ENCODE measurements at places on chromosomes 2 and 18. TPM values are rescaled to one million over a fixed set of nuclear protein-coding genes. Genes with fewer than 3 reads are reported as not detected.

DNA sequence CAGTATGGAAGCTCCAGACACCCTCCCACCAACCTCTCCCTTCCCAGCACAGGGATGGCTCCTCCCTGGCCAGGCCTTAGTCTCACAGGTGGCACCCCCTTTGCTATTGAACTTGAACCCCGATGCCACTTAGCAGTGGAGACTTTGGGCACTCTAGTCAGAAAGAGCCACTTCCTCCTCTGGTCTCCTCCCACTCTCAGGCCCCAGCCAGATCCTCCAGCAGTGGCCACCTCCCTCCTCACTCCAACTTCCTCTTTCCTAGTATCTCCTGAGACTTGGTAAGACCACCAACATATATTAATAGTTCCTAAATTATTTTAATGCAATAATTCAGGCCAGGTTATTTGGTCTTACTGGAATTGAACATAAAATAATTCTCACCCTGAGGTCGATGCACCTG is 437.2 kb upstream of the ID2 start:
- no peak for DNase-seq

DNA sequence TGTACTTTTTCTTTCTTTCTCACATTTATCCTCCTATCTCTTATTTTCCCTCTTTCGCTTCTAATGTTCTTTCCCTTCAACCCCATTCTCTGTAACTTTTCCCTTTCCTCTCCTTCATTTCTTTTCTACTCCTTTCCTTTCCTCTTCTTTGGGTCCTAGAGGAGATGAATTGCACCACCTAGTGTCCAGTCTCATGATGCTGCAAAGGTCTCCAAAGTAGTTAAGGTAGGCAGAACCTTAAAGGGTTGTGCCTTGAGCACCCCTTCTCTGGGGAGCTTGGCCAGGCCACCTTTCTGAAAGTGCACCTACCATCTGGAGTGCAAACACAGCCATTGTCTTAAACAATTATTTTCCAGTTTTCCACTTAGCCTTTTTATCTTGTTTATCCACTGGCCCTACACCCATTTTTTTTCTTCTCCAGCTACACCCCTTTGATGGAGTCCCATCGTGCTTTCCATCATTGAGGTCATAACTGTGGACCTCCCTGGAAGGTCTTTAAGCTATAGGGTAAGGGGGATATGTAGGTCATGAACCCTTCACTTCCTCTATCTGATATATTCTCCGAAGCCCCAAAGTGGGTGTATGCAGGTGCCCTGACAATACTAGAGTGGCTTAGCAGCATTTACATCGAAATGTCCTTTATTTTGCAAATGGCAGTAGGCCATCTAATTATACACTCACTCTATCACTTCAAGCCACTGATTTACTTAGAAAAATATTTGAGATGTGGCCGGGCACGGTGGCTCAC is 155.9 kb downstream of the ESCO1 start:
- DNase-seq: peak; percentile 38

GRCh38 chr2:28277466-28277865 is 115.2 kb upstream of the FOSL2 start:
- DNase-seq: no peak

DNA sequence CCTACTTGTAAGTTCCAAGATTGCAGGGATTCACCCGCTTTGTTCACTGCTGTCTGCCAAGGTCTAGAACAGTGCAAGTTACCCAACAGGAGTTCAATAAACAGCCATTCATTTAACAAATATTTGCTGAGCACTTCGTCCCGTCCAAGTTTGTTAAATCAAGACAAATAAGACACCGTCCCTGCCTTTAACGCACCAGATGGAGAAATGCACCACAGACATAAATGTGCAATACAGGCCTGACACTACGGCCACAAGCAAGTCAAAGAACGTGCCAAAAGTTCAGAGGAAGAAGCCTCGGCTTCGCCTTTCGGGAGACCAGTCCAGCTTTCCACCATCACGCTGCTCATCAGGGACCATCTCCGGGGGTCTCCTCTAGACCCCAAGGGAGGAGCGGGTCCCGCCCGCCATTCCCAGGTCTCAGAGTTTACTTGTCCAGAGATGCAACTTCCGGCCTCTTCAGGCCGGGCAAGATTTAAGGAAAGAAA is 429 bp downstream of the C2orf76 start:
- no peak for DNase-seq

GRCh38 chr2:72731116-72731515 is 94.7 kb downstream of the EXOC6B start:
- DNase-seq: no peak

DNA sequence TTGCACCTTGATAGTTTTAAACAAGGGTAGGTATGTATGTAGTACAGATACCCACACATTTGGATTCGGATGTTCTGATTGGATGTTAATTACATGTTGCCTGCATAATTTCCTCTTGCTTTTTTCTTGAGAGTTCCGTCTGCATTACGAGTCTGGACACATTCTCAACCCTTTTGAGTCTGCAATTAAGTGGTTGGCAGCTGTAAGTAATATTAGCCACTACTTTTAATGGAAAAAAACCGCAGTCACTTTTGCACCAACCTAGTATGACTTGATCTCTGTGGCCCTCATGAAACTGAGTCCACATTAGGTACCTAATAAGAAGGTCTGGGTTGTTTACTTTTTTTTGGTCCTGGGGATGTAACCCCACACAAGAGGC is 217.3 kb downstream of the VAPA start:
- DNase-seq: no peak

GRCh38 chr18:31233621-31234275 is 71.1 kb upstream of the DSC1 start:
- DNase-seq: no peak

GRCh38 chr18:46916551-46917107 is 678 bp downstream of the PIAS2 start:
- peak; percentile 42 for DNase-seq

DNA sequence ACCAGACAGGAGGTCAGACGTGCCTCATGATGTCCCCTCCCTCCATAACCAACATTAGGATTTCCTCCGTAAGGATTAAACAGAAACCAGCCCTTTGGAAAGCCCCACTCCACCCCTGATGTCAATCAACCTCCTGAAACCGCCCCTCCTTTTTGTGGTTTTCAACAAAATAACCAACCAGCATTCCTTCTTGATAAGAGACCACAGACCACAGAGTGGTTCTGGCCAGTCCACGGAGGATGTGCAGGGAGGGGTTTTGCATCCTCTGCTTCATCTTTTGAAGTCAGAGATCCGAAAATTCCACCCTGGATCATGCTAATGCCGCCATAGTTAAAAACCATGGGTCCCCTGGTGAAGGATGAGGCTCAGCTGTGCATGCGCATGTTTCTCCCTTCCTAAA is 180.0 kb upstream of the CCDC150 start:
- no peak for DNase-seq

DNA sequence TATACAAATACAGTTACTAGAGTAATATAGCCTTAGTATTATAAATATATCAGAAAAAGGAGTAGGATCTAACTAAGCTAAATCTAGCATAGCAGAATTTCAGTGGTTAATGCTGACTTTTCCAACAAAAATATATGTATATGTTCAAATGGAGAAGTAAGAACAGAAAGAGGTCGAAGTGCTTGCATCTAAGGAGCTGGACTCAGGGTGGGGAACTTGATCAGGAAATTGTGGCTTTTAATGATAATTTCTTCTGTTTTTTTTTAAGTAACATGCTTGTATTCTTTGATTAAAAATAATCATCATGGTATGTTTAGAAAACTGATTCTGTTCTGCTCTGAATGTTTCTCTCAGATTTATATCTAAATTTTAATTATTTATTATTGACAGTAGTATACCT is 327.1 kb downstream of the GALNT13 start:
- no peak for DNase-seq

- no peak for DNase-seq
These were observed 21.8 kb upstream of the GLS start for GRCh38 chr2:190858817-190859216.

DNA sequence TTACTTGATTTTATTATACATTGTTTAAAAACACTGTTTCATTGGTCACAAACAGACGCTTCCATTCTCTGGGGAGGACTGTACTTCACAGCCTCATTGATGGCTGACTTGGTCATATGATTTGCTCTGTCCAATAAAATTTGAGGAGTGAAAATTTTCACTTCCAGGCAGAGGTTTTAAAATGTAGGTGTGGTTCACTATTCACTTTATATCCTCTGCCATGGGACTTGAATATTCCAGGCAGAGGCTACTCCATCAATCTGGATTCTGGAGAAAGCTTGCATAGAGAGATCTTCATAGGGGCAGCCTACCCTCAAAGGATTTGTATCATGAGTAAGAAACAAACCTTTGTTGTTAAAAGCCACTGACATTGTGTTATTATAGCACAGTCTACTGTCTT is 56.7 kb downstream of the LDAH start:
- no peak for DNase-seq

GRCh38 chr2:111686994-111687393 is 197.0 kb downstream of the ANAPC1 start:
- no peak for DNase-seq

- no peak for DNase-seq
These were observed 284.3 kb downstream of the NUP35 start for GRCh38 chr2:183408562-183408961.

- no peak for DNase-seq
These were observed 12.6 kb downstream of the TEX51 start for GRCh38 chr2:126911111-126911796.

DNA sequence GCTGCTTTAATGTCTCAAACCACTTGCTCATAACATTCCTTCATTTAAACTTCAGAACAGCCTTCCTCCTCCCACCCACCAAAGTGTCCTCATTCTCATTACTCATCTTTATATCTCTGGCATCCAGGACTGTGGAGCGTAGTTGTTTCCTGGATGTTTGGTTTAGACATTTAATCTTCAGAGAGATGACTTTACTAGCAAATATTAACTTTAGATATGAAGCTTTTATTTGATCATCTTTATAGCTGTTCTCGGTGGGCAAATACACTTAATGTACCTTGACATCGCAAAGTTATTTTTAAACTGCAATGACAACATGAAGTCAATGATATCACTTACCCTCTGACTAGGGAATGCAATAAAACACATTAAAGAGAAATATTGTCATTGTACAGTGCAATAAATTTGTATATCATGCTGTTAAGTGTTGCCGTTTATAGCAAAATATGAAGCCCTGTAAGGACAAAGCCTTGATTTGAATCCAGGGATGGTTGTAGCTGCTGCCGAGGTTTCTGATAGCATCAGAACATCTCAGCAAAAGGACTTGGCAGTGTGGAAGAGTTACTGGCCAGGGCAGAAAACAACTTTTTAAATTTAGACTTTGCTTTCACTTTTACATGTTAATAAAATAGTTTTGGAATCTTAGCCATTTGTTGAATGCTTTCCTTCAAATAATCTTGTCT is 4.6 kb upstream of the LAMA3 start:
- DNase-seq: no peak

DNA sequence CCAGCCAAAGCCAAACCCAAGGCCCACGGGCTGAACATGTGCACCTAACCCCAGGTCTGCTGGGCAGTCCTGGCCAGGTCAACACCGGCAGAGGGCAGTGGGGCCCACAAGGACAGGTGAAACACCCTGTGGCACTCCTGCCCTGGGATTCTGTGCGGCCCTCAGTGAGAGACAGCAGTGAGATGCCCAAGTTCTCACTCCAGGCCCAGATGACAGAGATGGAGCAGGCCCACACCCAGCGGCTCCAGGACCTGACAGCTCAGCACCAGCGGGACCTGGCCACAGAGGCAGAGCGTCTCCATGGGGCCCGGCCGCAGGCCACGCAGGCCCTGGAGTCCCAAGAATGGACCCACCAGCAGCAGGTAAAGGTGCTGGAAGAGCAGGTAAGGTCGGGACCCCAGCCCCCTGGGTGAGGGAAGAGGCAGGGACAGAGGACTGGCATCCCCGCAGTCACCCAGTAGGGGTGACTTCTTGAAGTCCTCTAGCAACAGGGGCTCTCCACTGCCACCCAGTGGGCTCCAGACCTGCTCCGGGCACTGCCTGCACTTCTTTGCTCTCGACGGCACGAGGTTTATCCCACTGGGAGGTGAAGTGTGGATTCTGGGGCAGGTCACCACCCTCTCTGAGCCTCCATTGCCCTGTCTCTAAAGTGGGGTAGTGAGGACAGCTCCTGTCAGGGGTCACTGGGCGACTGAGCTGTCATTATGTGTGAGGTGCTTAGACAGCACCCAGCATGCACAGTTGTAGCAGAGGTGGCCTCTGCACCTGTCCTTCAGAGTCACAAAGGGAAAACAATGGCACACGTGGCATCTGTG is 8.8 kb upstream of the SNED1 start:
- DNase-seq: no peak

DNA sequence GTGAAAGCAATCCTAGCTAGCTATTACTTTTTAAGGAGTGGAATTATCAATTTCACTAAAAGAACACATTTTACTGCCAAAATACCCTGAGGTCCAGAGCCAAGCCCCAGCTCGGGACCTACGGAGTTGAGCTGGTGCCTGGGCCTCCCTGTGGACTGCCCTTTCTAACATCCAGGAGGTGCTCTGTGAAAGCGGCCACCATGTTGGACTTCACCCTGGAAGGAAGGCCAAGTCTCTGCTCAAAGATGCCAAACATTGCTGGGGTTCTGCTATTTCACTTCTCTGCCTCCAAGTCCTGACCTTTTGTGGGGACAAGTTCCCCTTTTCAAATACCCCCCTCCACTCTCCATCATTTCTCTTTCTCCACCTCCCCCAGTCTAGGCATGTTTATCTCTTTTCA is 498.7 kb upstream of the RAB6C start:
- no peak for DNase-seq

DNA sequence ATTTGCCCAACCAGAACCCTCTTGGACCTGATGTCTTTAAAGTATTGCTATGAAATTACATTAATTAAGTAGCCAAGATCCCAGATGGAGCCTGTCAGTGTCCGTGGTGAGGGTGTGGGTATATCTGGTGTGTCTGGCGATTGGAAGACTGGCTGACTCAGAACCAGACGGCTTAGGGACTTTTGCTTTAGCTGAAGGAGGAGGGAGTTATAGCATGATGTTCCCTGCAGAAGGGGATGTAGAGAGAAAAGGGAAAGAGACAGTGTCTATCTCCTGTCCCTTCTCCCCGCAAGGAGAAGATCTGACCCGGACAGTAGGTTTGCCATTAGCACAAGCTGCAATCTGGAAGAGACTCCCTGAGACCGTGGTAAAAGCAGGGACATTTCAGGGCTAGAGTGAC is 60.6 kb downstream of the POU3F3 start:
- DNase-seq: no peak

- no peak for DNase-seq
These were observed 58.2 kb upstream of the DYNC1I2 start for GRCh38 chr2:171629113-171629512.

- no peak for DNase-seq
These were observed 797.4 kb downstream of the SUCLG1 start for GRCh38 chr2:83661711-83662110.

Gene ABCB11
- 0.20 TPM for total RNA-seq

Gene GREB1L
- 13.8 TPM for total RNA-seq

Gene TMEM200C
- total RNA-seq: 7.9 TPM

Gene ZNF513
- total RNA-seq: 16.5 TPM

Gene CCDC74B
- 17.6 TPM for total RNA-seq

Gene MCEE
- 23.9 TPM for total RNA-seq

Gene C1QL2
- total RNA-seq: 0.20 TPM

Gene ORC4
- 45.1 TPM for total RNA-seq

Gene ZNF521
- 64.4 TPM for total RNA-seq

Gene TNFAIP6
- 15.9 TPM for total RNA-seq

Gene GALNT3
- total RNA-seq: 14.0 TPM

Gene PLB1
- total RNA-seq: 10.7 TPM

Data from spinal cord (tissue), 10 donors.